Stimulated activated CD8-positive, alpha-beta memory T cell treated with anti-CD3 and anti-CD28 coated beads, Interleukin-2, amount 100 ng/mL, for 1 hour (primary cell): ENCODE measurements at places on chromosomes 3 and 15.

- DNase-seq = no peak
Observed at GRCh38 chr3:28698706-28699105, 350.1 kb upstream of the AZI2 start.

DNA sequence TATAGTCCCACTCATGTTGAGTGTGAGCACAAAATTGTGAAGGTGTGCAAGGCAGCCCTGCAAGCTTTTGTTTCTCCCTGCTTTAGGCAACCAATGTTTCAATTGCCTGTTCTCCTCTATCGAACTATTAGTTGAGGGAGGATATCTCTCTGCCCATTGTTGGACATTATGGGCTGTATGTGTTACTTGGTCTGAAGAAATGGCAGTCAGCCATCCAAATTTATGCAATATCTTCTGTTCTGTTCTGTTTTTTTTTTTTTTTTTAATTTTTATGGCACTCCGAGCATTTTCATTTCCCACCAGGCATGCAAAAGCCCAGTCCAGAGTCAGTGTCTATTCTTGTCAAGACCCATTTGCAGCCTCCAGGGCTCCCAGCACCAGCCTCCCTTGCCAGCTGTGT lies 44.0 kb downstream of the ANAPC13 start:
- no peak for DNase-seq

DNA sequence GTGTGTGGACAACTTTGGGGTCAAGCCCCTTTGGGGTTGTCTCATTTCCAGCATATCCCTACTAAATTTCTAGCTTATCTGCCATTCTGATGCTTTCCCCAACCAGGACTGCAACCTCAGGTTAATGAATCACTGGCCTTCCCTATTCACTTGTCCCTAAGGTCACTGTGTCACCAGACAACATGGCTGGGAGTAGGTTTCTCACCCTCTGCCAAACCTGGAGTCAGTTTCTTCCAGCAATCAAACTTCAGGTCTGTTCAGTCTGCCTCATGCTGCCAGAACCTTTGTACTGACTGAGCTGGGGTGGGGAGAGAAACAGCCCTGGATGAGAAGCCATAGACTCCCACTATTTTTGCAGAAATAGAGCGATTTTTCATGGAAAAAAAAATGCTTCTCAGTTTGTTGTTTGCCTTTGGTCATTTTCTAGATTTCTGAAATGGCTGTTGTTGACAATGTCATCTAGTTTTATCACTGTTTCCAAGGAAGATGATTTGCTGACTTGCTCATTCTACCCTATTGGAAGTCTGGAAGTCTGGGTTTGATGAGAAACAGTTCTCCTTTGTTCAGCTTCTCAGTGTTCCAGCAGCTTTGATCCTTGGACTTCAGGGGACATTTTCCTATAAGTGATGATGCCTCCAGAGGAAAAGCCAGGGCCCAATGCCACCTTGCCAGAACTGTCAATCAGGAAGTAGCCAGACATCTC lies 74.8 kb upstream of the IL12A start:
- no peak for DNase-seq

DNA sequence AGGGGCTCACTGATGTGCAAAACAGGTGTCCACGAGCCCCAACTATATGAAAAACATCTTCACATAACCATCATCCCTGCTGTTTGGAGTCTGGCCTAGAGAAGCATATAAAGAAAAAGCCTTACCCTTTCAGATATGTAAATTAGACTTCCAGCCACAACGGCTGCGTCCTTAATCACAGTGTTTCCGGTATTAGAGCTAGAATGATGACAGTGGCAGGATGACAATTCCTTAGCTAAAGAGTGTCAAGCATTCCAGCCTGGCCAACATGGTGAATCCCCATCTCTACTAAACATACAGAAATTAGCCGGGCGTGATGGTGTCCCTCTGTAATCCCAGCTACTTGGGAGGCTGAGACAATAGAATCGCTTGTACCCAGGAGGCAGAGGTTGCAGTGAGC lies 19.5 kb upstream of the SAMD7 start:
- DNase-seq = no peak

DNA sequence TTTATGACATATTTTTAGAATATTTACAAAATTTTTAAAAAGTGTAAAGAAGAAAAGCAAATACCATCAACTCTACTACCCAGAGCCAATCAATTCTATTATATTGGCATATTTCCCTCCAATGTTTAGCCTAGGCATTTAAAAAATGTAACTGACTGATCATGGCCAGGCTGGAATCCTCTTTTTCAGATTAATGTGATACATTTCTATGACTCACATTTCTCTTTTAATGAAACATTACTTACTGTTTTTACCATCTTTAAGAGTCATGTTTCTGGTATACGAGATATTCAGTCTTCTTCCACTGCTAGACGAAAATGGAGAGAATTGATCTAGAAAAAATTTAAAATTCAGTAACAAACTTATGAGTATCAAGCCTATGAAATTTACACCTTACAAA lies 53.4 kb upstream of the DCUN1D1 start:
- no peak for DNase-seq

- DNase-seq = no peak
Observed at GRCh38 chr3:78337801-78338211, 1297.9 kb downstream of the ROBO2 start.

DNA sequence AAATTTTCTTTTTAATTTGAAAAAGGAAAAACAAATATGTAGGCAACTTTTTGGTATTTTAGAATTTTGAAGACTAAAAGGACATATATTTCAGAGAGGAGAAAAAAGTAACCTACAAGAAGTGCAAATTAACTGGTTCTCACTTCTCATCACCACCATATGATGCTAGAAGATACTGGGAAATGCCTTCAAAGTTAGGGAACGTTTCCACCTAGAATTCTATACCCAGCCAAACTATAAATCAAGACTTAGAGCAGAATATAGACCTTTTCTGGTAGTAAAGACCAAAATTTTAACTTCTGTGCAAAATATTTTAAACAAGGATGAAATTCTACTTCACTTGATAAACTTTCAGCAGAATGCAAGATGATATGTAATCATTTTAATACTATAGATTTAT lies 112.3 kb upstream of the PHLDB2 start:
- DNase-seq = no peak

DNA sequence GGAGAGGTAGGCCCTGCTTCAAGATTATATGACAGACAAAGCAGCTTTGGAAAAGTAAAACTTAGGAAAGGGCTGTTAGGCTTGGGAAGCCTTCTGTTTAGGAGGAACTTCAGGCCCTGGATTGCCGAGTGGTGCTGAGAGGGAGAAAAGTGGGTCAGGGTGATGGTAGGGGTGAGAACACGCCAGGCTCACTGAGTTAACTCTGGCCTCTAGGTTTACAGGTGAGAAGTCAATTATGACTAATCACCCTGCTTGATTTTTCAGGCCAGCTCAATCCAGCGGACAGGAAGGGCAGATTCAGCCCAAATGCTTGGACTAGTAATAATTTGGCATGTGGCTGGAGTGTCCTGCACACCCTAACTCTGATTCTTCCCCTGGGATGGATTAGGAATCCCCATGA lies 365.1 kb upstream of the LMCD1 start:
- DNase-seq = no peak

GRCh38 chr3:77204788-77205187 lies 164.9 kb downstream of the ROBO2 start:
- DNase-seq = no peak

DNA sequence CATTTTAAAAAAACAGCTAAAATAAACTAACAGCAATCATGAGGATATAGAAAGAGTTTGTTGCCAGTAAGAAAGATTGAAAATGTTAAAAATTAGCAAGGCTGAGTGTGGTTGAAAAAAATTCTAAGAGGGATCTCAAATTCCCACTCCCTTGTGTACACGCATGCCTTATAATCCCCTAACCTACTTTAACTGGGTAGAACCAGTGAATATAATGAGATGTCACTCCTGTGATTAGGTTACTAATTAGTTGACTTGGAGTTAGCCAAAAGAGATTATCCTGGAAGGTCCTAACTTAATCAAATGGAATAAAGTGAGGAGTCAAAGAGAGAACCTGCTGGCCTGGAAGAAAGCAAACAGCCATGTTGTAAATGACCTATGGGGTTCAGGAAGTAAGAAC lies 286.0 kb upstream of the TGFBR2 start:
- no peak for DNase-seq

DNA sequence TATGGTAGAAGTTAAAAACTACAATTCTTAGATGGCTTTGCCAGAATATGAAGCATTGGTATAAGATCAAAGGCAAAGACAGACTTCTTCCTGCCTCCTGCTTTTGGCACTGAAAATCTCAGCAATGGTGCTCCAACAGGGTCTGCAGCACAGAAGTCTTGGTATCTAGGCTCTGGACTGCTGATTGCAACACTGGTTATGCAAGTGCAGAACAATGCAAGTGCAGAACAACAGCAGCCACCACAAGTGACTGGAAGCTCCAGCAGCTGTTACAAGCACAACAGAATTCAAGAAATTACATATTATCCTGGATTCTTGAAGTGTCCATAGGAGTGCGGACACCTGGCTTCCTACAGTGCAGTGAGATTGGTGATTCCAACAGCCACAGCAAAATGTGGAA lies 33.7 kb downstream of the ZBTB20 start:
- no peak for DNase-seq

- no peak for DNase-seq
Observed at GRCh38 chr3:162602619-162603018, 1106.0 kb downstream of the OTOL1 start.

GRCh38 chr3:55156851-55157650 lies 229.2 kb upstream of the LRTM1 start:
- DNase-seq = no peak

DNA sequence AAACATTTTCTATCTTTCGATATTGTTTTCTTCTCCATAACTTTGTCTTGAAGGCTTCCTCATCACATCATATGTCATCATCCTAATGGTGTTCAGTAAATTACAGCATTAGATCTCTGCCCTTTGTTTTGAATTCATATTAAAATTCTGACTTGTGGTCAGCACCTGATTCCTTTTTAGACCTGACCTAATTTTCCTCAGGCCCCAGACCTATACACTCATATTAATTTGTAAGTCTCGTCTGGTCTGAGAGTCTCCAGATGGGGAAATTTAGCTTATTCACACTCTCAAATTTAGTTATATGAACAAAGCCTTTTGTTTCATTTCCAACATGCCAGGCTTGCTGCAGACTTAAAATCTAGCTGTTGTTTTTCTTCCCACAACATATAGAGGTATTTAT lies 248.4 kb downstream of the KCNH8 start:
- no peak for DNase-seq

DNA sequence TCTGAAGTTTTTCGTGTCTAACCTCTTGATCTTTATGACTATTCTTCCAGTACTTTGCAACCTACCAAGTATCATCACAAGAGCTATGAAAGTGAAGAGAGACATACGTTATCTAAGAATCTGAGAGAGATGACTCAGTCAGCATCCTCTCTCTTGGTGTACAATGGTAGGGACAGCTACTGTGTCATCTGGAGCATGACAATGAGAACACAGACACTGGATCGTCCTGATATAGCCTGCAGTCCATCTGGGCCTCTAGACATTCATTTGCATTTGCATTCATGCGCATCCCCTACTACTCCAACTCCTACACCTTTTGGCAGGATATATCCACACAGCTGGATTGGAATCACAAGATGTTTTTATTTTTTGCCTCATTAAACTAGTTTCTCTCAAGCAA lies 115.2 kb downstream of the PEX5L start:
- DNase-seq = no peak

GRCh38 chr3:64047787-64048186 lies 24.5 kb upstream of the PSMD6 start:
- no peak for DNase-seq

DNA sequence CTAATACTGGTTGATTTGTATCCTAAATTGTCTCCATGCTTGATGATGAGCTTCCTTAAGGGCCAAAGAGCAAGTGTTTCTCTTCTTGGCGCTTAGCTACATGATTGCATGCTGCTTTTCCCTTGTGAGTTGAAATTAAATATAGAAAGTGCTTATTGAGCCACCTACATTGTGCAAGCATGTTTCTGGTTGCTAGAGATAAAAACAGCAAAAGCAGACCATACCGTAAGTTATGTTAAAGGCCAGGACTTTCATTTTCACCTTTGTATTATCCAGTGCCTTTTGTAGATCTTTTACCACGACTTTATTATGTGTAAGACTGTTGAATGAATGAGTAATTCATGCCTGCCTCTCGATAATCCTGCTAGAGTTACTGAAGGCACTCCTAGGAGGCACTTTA lies 41.9 kb upstream of the CCNB2 start:
- no peak for DNase-seq

DNA sequence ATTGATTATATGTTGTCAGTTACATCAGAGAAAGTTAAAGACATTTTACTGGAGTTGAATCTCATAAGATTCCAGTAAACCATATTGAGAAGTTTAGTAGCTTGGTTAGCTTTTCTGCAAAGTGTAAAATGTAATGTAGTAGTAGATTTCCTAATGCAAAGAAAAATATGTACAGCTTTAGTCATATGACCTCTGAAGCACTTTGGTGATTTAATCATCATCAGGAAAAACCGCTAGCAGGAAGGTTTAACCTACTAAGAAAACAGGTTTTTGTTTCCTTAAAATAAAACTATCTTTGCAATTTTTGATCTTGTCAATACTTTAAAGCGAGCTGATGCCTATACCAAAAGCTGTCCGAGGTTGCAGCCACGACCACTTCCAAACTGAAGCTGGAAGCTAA lies 364.6 kb upstream of the ZNF385D start:
- DNase-seq = no peak

DNA sequence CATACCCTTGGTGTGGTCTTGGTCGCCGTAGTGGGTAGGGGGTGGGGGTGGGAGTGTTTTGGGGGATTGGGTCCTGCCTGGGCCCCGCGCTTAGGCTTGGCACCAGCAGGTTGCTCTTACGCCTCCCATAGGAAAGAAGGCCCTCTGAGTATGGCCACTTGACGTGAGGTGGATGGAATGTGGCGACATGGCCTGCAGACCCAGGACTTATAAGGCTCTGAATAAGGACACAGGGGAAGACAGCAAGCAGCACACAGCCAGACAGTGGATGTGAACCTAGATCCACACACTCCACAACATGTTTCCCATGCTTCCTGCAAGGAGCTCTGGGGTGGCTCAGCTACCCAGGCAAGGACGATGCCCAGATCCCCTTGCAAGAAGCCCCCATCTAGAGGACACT lies 12.4 kb downstream of the RBPMS2 start:
- no peak for DNase-seq
